Psoas muscle (tissue), 8 donors: ENCODE measurements at places on chromosomes 6 and 20.
A peak's percentile ranks its signal among the peaks of the same experiment; 100 is the strongest.

- H3K4me1 ChIP-seq = peaks cover 3% of the 10 kb centered on the region
- DNase-seq = no peak
- H3K36me3 ChIP-seq = no peaks in the 10 kb centered on the region
- no peak overlapping the region for H3K27ac ChIP-seq
- no peaks in the 10 kb centered on the region for H3K27me3 ChIP-seq
Measured at GRCh38 chr6:151689499-151690201, 117.8 kb upstream of the ESR1 start.

- H3K27me3 ChIP-seq = no peaks in the 10 kb centered on the region
- H3K4me3 ChIP-seq = peak overlapping the region; percentile 76
- peak overlapping the region; percentile 98 for H3K27ac ChIP-seq
- H3K4me1 ChIP-seq = peaks cover 59% of the 10 kb centered on the region
- no peaks in the 10 kb centered on the region for H3K36me3 ChIP-seq
Measured at GRCh38 chr6:34391473-34391785, 1.0 kb downstream of the NUDT3 start.

DNA sequence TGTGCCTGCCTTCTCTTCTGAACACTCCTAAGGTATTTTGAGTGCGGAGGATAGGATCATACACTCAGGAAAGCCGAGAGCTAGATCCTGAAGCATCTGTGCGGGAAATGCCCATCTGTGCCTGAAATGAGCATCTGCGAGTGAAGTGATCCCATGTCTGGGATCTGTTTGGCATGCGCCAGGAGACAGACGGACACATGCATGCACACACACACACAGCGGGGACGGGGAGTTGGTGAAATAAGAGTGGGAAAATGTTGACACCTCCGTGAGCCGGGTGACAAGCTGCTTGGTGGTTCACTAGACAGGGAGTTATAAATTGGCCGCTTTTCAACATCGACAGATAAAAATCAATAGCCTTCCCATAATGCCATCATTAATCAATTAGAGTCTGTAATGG lies 13.8 kb downstream of the SYNJ2 start:
- no peak overlapping the region for H3K4me3 ChIP-seq
- H3K27ac ChIP-seq = no peak overlapping the region
- no peaks in the 10 kb centered on the region for H3K27me3 ChIP-seq

DNA sequence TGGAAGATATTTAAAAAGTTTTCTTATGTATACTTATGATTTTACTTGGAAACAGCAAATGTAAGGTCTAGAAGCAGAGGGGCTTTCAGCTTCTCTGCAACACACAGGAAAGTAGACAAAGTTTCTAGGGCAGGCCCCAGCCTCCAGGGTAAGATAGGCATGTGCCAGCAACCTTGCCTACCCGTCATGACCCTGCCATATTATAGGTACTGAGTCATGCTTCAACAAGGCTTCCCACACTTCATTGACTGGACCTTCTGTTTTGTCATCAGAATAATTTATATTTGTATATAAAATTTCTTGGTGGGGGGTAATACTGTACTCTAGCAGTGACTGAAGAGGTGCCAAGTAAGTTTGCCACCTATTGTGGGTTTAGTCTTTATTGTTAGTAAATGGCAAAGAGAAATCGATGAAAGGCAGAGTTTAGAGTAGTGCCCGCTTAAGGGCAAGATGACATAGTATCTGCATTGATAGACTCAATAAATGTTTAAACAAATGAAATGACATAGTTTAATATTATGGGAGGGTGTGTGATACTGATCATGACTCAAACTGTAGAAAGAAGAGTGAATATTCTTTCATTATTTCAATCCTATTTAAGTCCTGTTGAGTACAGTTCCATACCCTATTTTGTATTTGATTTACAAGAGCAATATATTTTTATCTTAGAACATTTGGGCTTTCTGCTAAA lies 95.6 kb downstream of the JARID2 start:
- no peaks in the 10 kb centered on the region for H3K27me3 ChIP-seq
- peaks cover 33% of the 10 kb centered on the region for H3K4me1 ChIP-seq
- H3K4me3 ChIP-seq = no peak overlapping the region

- no peaks in the 10 kb centered on the region for H3K4me1 ChIP-seq
- DNase-seq = no peak
- H3K27ac ChIP-seq = no peak overlapping the region
- H3K36me3 ChIP-seq = no peaks in the 10 kb centered on the region
- no peak overlapping the region for H3K4me3 ChIP-seq
Measured at GRCh38 chr6:20086992-20087391, 125.3 kb downstream of the MBOAT1 start.

- no peaks in the 10 kb centered on the region for H3K36me3 ChIP-seq
- H3K27ac ChIP-seq = no peak overlapping the region
- no peak for DNase-seq
Measured at GRCh38 chr6:45310118-45310788, 17.9 kb upstream of the RUNX2 start.
